ENCODE measurements at places on chromosomes 12 and 14.

DNA sequence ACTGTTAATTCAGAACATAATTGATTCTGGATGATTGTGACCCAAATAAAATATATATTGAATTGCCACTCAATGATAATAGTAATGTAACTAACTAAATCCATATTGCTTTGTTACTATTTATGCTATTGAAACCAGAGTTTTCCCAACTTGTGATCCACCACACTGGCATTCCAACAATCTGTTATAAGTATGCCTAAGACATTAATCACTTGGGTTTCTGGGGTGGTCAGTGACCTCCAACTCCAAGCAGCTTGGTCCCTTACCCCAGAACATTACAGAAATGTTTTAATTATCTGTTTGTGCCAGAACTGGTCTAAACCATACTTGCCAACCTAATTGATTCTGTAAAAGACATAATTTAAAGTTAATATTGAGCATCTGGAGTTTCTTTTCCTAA, 14.6 kb downstream of the CAPS2 start:
- no peak for DNase-seq

DNA sequence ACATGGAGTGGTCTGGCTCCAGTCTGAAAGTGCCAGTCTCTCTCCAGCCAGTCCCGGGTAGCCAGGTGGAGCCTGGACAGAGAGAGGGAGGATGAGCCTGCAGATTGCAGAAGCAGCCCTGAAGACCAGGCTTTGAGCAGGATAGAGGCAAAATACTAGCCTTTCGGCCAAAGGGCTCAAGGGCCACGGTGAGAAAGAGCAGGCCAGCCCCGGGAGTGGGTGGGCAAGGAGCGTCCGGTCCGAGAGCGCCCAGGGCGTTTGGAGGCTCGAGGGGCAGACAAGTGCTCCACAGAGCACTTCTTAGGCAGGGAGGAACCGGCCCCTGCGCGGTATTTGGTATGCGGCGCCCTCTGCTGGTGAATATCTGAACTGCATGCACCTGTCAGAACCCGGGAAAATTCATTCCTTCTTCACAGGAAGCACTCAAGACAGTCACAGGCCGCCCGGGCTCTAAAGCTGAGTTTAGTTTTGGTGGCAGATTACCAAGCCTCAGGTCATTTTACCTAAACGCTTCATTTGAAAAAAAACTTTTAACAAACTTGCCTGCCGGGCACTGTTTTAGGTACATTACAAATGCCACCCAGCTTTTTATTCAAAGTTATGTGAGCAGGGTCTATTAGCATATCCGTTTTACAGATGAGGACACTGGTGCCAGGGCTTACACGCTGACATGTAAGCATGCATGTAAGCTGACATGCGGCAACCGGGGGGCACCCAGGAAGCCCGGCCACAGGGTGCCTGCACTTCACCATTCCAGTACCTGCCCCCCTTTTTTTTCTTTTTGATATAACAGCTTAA, 21.0 kb upstream of the PSMC1 start:
- DNase-seq, result peak; percentile 50

- DNase-seq, result no peak
These were observed 34.0 kb downstream of the BMAL2 start for GRCh38 chr12:27366621-27367020.

- no peak for DNase-seq
These were observed 13.6 kb downstream of the PAH start for GRCh38 chr12:102903337-102904007.

DNA sequence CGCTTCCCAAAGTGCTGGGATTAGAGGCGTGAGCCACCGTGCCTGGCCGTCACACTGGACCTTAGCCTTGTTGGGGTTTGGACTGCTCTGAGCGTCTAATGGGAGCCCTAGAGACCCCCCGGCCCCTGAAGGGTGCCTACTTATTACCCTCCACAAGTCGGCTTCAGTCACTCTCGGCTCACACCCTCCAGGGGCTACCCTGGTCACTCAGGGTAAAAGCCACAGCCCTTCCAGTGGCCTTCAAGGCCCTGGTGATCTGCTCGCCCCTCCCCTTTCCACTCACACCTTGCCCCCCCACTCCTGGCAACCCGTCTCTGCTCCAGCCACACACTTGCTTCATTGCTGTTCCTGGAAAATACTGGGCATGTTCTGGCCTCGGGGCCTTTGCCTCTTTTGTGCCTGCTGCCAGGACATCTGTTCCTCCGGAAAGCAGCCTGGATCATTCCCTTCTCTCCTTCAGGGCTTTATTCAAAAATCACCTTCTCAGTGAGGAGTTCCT, 3.6 kb upstream of the MORN3 start:
- no peak for DNase-seq

- peak; percentile 3 for DNase-seq
These were observed 259.1 kb downstream of the PCNX1 start for GRCh38 chr14:71166180-71166837.

GRCh38 chr14:21308479-21309237, 28.8 kb downstream of the RPGRIP1 start:
- DNase-seq, result peak; percentile 91

DNA sequence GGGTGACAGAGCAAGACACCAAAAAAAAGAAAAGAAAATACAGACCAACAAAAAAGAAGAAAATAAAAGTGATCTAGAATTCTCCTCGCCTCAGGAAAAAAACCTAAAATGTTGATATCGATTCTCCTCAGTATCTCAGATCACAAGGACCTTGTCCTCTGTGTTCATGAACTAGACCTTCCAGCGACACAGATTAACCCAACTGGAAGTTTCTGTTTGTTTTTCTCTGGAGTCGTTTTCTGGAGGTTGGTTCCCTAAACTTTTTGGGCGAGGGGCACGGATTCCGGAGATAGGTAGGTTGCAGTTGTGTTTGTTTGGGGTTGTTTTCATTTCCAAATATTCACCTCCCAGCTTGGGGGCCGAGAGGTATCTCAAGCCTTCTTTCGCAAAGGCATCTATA, 559 bp upstream of the RFC5 start:
- no peak for DNase-seq

- DNase-seq, result peak; percentile 38
These were observed 85.6 kb upstream of the DIO3 start for GRCh38 chr14:101475456-101476257.

DNA sequence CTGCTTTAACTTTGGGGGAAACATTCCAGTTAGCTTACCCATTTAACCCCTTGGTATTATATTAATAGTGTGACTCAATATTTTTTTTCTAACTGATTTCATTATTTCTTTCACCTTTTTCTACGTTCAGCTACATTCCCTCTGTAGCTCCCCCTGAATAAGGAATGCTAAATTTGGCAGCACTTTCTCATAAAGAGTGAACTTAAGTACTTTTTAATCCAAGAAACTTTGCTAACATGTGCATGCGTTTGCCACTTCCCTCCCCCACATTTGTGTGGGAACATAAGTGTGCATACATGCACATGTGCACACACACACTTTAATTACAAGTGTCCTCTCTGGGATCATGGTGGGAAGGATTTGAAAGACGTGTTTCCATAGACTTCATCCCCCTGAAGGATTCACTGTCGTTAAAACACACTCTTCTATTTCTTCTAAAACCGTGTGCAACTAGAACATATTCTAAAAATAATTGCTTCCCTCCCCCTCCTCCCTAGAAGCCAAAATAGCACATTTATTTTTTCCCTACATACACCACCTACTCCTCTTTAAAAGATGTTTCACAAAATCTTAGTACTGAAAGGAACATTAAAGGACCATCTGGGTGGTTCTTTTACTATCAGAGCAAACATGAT, 142.6 kb downstream of the PPM1H start:
- DNase-seq, result no peak

DNA sequence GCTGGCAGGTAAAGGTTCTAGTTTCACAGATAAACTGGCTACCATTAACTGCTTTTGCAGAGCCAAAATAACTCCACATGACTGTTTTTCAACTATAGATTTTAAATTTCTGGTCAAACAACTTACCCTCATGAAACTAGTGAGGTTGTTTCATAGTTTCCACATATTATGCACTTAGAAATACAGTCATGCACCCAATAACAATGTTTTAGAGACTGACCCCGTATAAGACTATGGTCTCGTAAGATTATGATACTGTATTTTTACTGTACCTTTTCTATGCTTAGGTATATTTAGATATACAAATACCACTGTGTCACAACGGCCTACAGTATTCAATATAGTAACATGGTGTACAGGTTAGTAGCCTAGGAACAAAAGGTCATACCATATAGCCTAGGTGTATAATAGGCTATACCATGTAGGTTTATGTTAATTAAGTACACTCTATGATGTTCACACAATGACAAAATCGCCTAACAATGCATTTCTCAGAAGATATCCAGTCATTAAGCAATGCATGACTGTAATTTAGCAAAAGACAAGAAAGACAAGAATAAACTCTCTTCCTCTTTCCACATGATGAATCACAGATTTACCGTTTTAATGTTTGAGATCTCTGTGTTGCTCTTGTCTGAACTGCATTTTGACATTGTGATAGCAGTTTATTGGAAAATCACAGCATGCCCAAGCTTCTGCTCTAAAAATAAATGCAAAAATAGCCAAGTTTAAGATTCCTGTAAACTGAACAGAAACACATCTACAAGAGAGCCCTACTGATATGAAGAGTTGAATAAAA, 17.1 kb downstream of the DICER1 start:
- no peak for DNase-seq

GRCh38 chr12:58888131-58888783, 32.0 kb downstream of the LRIG3 start:
- DNase-seq, result peak; percentile 7

DNA sequence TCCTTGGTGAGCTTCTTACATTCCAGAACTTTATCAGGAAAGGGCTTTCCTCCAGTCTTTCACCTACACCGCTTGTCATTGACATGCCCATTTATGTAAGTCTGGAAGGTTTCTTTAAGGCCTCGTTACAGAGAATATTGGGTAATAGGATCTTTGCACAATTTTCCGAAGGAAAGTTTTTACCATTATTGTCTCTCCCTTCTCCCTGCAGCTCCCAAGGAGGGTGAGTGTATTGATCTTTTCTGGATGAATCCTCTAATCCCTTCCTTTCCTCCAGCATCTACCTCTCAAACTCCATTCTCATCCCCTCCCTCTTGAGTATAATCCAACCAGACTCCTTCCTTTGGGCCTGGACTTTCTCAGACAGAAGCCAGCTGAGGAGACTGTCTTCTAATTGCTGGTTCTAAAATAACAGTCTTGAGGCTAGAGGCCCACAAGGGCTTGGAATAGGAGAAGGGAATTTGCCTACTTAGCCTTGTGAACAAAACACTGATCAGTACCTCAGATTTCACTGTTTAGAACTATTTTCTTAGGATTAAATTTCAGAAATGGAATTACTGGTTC, 21.8 kb downstream of the WNK1 start:
- DNase-seq, result no peak

DNA sequence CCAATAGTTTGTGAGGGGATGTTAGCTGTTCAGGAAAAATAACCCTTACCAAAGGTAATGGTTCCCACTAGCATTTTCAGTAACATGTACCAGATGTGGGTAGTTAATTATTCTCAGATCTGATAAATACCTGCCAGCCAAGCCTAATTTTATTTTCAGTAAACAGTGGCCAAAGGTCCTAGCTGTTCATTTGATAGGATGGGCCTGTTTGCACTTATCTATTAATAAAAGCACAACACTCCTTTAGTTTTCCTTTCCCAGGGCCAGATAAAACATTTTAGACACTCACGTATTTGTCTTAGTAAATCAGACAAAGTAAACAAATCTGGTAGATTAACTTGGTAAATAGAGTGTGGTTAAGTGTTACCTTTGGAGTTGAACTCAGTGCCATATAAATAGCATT, 345.1 kb downstream of the RAD51B start:
- no peak for DNase-seq

DNA sequence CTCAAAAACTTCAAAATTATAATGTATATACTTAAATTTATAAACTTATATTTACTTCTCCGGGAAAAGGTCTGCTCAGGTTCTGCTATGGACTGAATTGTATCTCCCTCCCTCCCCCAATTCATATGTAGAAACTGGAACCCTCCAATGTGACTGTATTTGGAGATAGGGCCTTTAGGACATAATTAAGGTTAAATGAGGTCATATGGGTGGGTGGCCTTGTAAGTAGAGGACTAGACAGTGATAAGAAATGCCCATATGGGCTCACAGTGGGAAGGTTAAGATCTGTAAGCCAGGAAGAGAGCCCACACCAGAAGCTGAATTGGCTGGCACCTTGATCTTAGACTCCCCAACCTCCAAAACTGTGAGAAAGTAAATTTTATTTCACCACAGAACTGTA, 84.5 kb downstream of the TAOK3 start:
- DNase-seq, result no peak

DNA sequence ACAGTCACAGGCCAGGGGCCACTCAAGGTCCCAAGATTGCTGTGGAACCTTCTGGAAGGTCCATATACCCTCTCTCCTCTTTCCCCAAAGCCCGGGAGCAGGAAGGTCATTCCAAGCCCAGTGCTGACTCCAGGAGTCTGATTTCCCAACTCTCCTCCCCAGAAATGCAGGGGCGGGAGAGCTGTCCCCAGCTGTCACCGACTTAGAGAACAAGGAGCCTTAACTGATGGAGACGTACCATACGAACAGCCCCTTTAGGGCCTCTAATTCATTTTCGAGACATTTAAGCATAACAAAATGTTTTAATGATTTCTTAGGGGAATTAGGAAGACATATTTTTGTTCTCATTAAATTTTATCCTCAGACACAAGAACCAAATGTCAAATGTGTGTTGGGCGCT, 99.2 kb downstream of the PHETA1 start:
- DNase-seq, result no peak

DNA sequence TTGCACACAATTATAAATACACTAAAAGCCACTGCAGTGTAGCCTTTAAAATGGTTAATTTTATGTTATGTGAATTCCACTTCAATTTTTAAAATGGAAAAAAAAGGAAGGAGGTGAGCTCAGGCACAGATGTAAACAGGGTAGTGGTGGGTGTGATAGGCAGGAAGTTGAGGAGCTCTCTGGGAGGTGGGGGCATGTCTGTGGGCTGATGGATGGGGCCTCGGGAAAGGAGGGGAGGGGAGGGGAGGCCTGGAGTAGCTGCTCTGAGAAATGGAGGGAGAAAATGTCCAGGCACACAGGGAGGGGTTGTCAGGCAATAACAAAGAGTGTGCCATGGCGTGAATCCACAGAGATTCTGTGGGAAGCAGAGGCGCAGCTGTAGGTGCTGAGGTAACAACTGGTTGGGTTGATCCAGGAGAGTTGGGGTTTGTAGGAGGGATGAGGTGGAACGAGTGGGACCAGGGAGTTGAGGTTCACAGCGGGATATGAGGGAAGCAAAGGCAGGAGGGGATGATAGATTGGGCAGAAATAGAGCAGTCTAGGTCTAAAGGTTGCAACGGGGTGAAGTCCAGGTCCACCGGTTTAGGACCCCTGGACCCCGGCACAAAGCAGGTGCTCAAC, 57.2 kb downstream of the LTBP2 start:
- no peak for DNase-seq

GRCh38 chr12:111367661-111368221, 1.2 kb downstream of the PHETA1 start:
- no peak for DNase-seq

DNA sequence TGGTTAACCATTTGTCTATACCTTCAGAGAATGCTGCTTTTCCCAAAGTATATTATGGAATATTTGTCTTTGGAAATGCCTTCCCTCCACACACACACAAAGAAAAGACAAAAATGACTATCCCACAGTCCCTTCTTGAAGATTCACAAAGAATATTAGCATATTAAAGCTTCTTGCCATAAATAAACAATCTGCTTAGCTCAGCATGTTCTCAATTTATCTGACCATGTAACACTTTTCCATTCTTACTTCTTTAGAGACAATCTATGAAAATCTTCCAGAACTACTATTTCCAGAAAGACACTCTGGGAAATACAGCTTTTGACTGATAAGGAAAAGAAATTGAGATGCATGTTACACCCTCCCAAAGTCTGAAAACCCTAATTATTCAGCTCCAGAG, 58.9 kb upstream of the OVCH1 start:
- DNase-seq, result no peak

GRCh38 chr14:32329146-32329545, at the start of gene AKAP6:
AKAP6 (plus strand) TSS chr14:32329298; CDS start chr14:32433494, 104,196 bp downstream.
- no peak for DNase-seq
